ENCODE measurements at places on chromosomes 5 and 9.

- DNase-seq, result peak; percentile 57
Observed at GRCh38 chr5:172910828-172911627, 48.2 kb upstream of the RPL26L1 start.

GRCh38 chr5:150068961-150069645 is 17.3 kb downstream of the CSF1R start:
- no peak for DNase-seq

DNA sequence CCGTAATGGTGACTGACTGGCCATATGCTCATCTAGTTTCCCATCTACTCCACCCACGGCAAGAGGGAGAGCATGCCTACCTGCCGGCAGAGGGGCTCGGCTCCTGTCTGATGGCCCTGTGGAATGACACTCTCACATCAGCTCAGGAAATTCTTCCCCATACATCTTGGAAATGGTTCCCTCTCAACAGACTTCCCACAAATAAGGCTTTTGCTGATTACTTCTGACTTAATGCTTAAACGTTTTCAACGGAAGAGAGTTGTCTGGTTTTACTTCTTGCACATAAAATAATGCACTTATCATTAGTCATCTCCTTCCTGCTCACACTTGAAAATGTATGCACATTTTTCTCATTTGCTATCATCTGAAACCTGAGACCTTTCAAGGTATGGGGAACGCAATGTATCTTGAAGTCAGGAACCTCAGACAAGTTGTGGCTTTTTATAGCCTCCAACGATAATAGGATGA is 129.5 kb downstream of the TTLL11 start:
- no peak for DNase-seq

DNA sequence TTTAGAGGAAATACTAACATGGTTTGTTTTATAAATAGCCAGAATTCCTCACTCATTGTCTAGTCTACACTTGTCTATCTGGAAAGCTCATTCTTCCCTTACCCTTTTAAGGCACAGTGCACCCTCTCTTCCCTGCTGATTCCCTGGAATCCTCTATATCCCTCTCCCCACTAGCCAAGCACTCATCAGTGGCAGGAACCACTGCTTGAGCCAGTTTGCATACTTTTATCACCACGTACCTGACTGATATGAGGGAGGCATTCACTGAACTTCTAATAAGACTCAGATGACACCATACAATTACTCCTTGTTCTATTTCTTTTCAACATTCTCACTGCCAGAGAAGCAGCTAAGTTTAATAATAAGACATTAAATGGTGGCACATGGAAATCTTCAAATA is 134.9 kb downstream of the EFNA5 start:
- DNase-seq, result no peak

DNA sequence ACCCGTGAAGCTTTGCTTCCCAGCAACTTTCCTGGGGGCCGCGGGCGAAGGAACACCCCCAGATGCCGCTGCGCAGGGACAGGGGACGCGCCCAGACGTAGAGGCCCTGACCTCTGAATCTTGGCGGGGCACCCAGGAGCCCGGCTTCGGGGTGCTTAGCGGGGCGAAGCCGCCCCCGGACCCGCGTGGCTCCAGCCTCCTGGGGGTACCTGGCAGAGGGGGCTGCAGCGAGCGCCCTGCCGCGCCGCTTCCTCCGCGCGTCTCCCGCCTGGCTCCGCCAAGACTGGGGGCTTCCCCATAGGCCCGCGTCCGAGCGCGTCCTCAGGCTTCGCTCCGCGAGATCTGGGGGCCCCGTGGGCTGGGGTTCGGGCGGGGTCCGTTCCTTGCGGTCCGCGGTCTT is 23.0 kb upstream of the ZNF782 start:
- DNase-seq, result no peak

DNA sequence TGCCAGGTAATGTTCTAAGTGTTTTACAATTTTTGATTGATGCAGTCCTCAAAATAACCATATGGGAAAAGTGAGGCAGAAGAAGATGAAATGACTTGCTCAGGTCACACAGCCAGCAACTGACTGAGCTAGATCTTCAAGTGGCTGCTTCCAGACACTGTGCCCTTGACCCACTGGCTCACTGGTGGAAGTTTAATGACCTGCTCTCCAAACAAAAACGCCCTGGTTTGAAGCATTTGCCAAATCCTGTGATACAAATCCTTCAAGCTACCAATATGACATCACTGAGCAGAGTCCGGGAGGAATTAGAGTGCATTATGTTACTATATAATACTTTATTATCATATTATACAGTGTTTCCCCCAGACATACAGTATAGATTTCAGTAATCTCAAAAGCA is 459.4 kb downstream of the GADD45G start:
- DNase-seq, result no peak

DNA sequence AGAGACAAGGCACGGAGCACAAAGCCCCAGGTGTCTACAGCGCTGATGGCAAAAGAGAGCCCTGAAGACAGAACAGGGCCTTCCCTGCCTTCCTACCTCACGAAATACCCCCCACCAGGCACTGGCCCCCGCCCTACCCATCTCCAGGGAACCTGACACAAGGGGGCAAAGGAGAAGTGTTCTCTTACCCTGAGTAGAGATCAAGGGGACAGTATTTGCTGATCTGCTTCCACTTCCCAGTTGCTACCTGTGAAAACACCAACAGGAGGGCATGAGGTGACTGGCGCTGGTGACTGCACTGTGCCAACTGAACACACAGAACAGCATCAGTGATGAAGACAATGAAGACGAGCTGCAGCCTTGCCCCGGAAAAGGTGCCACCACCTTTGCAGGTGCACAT is 27.4 kb downstream of the IPPK start:
- no peak for DNase-seq

- peak; percentile 25 for DNase-seq
Observed at GRCh38 chr5:134275822-134276221, 49.9 kb upstream of the PPP2CA start.

DNA sequence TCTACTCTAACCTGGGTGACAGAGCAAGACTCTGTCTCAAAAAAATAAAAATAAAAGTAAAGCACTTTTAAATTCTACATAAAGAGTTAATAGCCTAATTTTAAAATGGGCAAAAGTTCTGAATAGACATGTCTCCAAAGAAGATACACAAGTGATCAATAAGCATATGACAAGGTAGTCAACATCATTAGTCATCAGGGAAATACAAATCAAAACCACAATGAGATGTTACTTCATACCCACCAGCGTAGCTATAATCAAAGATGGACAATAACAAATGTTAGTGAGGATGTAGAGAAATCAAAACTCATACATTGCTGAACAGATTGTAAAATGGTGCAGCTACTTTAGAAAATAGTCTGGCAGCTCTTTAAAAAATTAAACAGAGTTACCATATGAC is 64.1 kb downstream of the IQGAP2 start:
- no peak for DNase-seq

DNA sequence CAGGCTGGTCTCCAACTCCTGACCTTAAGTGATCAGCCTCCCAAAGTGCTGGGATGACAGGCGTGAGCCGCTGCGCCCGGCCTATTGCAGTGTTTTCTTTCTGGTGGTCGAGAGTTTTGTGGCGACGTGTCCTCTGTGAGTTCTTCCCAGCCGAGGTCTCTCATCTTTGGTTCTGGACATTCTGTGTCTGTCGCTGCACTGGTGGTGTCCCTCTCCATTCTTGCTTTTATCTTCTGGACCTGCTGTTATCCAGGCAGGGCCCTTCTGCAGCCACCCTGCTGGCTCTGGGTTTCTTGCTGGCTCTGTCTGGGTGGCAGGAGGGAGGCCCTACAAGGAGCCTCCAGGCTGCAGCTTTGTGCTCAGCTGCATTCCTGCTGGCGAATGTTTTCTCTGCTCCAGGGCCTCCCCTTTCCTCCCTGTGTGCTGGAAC is 49.1 kb upstream of the EXOC3 start:
- peak; percentile 67 for DNase-seq

DNA sequence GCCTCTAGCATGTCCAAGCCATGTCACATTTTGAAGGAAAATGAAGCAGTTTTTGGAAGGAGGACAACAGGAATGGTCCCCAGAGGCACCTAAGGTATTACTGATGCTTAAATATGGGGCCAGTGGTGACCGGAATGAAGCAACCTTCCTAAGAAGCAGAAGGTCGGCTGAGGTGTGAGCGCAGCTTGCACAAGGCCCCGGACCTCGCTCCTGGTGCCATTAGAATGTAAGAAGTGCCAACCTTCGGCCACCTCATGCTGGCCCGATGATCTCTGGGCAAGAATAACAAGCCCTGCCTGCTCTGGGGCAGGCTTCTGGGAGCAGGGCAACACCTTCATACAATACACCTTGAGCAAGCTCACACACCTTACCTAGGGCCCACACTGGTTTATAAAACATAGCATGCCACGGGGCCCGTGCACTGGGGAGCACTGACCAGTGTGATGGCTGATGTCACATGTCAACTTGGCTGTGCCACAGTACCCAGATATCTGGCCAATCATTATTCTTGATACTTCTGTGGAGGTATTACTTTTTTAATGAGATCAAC is 21.9 kb downstream of the SEMA4D start:
- no peak for DNase-seq

- peak; percentile 39 for DNase-seq
Observed at GRCh38 chr5:123429993-123430392, 6.8 kb upstream of the CEP120 start.

DNA sequence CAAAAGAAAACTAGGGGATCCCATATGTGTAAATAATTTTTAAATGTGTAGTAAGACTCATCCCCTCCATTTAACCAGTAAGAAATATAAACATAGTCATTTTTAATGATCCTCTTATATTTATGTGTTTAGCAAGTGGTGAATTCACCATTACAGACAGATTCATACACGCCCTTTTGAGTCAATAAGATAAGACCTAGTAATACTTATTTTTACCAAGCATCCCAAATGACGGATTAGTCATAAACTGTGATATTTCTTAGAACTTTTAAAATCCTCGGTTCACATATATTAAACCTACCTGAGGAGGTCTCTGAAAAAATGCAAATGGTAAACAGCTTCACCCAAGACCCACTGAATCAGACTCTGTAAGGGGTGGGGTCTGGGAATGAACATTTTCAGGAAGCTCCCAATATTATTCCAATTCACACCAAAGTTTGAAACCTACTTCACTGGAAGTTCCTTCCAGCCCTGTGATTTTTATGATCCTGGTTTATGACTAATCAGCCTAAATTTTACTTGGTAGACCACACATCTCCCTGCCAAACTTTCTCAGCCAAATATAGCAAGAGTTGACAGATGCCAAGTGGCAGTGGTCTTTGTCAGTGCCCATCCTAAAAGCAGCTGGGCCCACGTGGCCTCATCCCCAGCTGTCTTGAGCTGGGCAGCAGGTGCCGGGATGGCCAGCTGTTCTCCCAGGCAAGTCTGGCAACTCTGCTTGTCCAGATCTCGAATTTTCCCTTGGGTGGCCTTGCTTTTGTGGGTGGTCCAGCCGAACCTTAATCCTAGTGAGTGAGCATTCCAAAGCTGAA is 559.0 kb upstream of the RGMB start:
- DNase-seq, result peak; percentile 79

- no peak for DNase-seq
Observed at GRCh38 chr9:89873801-89874200, 269.0 kb downstream of the GADD45G start.

Data from M059J (cell line).